Stimulated activated naive CD4-positive, alpha-beta T cell treated with Interleukin-2 at 50 U/mL for 16 hours (primary cell): ENCODE measurements at places on chromosomes 6 and 20.

DNA sequence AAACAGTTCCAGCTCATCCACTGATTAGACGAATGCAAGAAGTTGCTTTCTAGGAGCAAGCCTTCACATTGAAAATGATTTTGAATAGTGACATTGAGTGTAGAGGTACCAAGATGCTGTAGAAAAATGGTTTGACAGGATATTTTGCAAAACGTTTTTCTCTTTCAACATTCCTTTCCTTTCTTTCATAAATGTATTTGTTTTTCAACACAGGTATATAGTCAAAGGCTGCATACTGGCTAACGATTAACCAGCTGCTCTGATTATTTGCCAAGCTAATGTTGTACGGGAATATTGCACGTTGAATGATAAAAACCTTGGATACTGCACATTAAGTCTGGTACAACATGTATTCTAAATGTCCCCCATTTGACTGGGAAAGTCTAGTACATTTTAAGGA lies 78.8 kb upstream of the TENT5A start:
- DNase-seq = no peak

DNA sequence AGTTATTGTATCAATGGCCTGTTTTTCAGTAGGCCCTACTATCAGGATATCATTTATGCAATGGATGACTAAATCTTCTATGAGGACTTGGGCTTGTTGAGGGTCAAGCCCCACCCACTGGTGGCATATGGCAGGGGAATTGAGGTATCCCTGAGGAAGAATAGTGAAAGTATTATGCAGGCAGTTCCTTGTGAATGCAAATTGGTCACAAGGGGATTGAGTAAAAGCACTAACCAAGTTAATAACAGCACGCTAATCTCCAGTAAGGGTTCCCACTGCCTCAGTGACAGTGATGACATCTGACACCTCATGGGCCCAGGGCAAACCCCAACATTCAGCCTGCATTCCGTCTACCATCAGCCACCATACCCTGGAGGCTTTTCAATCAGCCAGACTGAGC lies 14.9 kb downstream of the BPIFA1 start:
- no peak for DNase-seq

- no peak for DNase-seq
Observed at GRCh38 chr6:39387785-39388184, 65.3 kb upstream of the KCNK16 start.

- DNase-seq = no peak
Observed at GRCh38 chr20:1264727-1265126, 1.4 kb upstream of the SNPH start.

- no peak for DNase-seq
Observed at GRCh38 chr20:35821807-35822242, 50.0 kb downstream of the PHF20 start.

DNA sequence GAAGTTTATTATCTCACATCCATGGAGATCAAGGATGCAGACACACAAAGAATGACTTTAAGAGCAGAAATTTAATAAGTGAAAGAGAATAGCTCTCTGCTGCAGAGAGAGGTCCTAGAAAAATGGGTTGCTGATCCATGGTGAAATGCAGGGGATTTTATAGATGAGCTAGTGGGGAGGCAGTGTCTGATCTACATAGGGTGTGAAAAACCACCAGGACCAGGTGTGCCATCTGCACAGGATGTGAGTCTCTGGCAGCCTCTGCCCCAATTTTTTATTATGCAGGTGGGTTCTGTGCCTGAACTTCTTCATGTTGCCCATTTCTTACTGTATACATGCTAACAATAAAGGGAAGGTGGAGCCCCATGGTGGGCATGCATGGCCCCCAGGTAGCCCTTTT lies 19.9 kb upstream of the NANP start:
- no peak for DNase-seq

GRCh38 chr6:27092316-27092692 lies 155.2 kb upstream of the PRSS16 start:
- DNase-seq = no peak
